Neural progenitor cell (in vitro differentiated cells): ENCODE measurements at places on chromosomes 7 and 10. TPM values are rescaled to one million over a fixed set of nuclear protein-coding genes. Genes with fewer than 3 reads are reported as not detected.

DNA sequence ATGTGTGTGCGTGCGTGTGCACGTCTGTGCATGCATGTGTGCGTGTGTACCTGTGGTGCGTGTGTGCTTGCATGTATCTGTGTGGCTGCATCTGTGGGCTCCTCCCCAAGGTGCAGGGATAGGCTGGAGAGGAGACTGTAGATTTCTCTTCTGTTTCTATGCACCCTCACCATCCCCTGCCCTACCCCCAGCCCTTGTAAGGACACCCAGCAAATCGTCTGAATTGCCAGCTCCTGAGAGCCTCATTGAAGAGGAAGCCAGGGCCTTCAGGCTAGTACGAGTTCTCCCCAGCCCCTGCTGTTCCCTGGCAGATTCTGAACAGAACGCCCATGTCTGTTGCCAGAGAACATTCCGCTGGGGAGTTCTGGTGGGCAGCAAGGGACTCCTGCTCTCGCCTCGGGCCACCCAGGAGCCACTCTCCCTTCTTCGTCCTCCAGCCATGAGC is 17.0 kb upstream of the TRIM8 start:
- no peak for DNase-seq

DNA sequence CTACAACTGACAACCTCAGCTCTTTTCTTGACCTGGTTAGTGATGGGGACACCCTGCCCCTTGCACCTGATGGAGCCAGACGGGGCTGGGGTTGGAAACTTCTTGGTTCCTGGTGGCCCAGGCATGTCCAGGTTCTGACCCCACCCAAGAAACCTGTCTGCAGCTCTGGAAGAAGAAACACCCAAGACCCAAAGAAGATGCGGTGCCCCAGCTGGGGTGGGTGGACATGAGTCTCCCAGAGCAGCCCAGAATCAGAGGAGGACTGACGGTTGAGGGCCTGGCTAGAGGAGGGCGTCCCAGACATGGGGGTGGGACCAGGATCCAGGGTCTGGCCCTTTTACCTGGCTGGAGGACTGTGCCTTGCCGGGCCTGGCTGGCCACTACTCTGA is 202.4 kb downstream of the GLRX3 start:
- no peak for DNase-seq

The FAM131B gene
- 20.1 and 46.5 TPM in 2 replicates for total RNA-seq

- DNase-seq, result peak; percentile 59
These were observed 77.0 kb upstream of the NMT2 start for GRCh38 chr10:15245530-15245929.

GRCh38 chr7:130079846-130080394 is 9.6 kb downstream of the KLHDC10 start:
- DNase-seq, result no peak

GRCh38 chr7:140517546-140518369 is 38.5 kb upstream of the MKRN1 start:
- DNase-seq, result peak; percentile 94

- peak; percentile 61 for DNase-seq
These were observed 208.8 kb downstream of the KCNMA1 start for GRCh38 chr10:77428691-77429395.

GRCh38 chr7:95632609-95633008 is 36.3 kb upstream of the PDK4 start:
- DNase-seq, result no peak

GRCh38 chr10:60323162-60323561 is 66.5 kb downstream of the ANK3 start:
- DNase-seq, result no peak
